MM.1S (cell line): ENCODE measurements at places on chromosomes 5 and 9.

DNA sequence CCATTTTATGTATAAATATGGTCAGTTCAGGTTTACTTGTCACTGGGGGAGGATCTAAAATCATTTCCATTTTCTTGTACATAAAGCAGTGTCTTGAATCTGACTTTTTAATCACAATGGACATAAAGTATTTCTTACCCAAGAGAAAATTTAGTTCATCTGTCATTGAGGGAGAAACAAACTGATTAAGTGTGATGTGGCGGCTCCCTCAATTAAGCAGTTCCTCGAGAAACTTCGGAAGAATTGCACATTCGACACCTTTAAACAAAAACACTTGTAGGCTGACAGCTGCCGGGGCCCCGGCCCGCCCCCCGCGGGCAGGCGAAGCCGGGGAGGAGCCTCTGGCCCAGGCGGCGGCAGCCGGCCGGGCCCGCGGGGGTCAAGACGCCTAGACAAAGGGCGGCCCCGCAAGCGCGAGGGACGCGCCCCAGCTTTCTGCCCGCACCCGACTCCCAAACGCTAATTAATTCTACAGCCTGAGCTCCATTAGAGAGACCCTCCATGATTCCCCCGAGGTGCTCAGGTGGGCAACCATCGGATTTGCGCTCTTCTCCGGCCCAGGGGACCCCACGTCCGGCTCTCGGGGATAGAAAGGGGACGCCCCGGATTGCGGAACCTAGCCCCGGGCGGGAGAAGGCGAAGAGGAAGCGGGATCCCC is 750 bp downstream of the TRIM36 start:
- peak; percentile 60 for DNase-seq

GRCh38 chr5:4643190-4643589 is 496.9 kb upstream of the ADAMTS16 start:
- no peak for DNase-seq

DNA sequence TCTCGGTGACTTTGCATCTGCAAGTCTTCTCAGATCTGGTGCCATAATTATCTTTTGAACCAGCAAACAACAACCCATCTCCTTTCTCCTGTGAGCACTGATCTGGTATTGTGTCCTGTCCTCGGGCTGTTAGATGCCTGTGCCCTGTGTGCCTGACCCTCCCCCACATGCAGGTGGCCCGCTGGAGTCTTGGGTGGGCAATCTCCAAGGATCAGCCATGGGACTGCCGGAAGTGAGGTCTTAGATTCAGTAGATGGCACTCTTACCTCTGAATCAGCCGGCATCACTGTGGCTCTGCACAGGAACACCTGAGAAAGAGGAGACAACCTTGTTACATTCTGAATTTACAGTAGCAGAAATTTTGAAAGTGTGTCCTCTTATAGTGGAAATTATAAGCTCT is 172.4 kb downstream of the IRX2 start:
- DNase-seq = no peak

DNA sequence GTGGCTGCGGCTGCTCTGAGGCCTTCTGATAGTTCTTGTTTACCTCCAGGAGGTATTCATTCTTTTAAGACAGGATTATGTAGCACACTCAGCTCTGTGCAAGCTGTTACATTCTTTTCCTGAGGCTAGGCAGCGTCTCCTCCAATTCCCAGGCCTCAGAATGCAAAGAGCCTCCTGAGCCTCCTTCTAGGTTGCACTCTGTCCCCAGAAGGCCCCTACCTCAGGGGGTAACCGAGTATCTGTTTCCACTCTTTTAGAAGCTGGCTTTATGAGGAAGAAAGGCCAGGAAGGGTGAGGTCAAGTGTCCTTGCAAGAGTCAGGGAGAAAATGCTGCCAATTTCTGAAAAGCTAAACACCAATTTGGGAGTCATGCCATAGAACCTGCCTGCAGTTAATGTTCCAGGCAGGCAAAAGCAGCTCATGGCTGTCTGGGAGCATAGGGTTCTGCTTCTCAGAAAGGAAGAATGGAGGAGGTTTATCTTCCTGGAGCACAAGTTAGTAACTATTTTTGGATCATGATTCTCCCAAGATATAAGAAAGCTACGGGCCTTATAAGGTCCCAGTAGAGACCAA is 178.9 kb downstream of the SEMA6A start:
- DNase-seq = no peak

DNA sequence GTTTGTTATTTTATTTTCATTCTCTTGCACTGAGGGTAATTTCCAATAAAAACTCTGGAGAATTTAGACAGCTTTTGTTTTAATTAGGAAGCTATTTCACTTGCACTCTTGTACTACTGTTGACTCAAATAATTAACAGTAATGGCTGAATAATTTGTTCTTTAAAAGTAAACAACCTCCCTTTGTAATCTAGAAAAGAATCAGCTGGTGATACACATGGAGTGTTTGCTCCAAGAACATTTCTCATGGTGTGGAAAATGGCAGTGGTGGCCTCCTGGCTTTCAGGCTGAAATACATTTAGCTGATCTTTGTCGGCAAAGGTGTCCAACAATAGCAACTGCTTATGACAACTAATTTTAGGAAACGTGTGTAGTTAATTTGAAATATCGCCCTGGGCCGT is 129.4 kb downstream of the C9orf152 start:
- no peak for DNase-seq

GRCh38 chr9:132588098-132588497 is 5.7 kb downstream of the BARHL1 start:
- DNase-seq = no peak

DNA sequence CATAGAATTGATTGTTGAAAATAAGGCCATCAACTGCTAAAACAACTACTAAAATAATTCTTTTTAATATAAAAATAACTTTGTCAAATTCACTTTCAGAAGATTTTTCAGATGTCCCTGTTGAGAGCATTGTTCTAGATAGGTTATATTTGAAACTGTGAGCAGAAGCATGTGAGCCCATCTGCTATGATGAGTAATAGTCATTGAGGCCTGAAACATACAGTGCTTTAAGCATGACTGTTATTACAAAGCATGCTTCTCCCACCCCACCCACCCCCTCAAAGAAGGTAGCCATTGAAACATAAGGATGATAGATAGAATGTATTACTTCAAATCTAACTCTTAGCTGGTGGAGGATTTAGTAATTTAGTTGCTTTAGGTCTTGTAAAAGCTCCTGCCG is 86.0 kb downstream of the UHRF2 start:
- no peak for DNase-seq

- DNase-seq = no peak
Observed at GRCh38 chr9:98794802-98795201, 1.6 kb downstream of the ANKS6 start.

DNA sequence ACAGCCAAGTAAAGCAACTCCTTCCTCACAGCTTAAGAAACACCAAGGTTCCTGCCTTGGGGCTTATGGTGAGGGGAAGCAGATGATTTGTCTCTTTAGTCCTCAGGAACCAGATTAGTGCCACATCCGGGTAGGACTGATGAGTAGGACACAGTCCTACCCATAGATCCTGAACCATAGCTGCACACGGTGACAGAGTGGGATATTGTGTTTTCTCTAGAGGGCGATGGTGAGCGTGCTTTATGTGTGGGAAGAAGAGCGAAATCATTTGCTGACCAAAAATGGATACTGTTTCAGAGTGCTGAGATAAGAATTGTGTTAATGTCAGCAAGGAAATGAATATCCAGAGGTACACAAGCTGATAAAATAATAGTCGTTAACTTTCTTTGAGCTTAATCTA is 209.0 kb upstream of the FBXL7 start:
- DNase-seq = no peak

GRCh38 chr5:321230-321725 is at the start of gene AHRR:
TSS of gene AHRR (plus strand) at chr5:321714. CDS start at chr5:343903, 22,189 bp downstream.
- peak; percentile 35 for DNase-seq

GRCh38 chr5:135266975-135267374 is 132.1 kb downstream of the MACROH2A1 start:
- DNase-seq = no peak

DNA sequence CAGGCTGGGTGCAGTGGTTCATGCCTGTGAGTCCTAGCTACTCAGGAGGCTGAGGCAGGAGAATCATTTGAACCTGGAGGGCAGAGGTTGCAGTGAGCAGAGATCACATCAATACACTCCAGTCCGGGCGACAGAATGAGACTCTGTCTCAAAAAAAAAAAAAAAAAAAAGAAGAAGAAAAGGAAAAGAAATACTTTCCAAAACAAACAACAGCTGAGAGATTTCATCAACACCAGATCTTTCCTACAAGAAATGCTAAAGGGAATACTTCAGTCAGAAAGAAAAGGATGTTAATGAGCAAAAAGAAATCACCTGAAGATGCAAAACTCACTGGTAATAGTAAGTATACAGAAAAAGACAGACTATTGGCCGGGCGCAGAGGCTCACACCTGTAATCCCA is 8.4 kb downstream of the CCIN start:
- DNase-seq = no peak

GRCh38 chr5:110832683-110833082 is 93.9 kb downstream of the SLC25A46 start:
- DNase-seq = no peak

- no peak for DNase-seq
Observed at GRCh38 chr9:115943431-115944165, 210.0 kb upstream of the PAPPA start.

DNA sequence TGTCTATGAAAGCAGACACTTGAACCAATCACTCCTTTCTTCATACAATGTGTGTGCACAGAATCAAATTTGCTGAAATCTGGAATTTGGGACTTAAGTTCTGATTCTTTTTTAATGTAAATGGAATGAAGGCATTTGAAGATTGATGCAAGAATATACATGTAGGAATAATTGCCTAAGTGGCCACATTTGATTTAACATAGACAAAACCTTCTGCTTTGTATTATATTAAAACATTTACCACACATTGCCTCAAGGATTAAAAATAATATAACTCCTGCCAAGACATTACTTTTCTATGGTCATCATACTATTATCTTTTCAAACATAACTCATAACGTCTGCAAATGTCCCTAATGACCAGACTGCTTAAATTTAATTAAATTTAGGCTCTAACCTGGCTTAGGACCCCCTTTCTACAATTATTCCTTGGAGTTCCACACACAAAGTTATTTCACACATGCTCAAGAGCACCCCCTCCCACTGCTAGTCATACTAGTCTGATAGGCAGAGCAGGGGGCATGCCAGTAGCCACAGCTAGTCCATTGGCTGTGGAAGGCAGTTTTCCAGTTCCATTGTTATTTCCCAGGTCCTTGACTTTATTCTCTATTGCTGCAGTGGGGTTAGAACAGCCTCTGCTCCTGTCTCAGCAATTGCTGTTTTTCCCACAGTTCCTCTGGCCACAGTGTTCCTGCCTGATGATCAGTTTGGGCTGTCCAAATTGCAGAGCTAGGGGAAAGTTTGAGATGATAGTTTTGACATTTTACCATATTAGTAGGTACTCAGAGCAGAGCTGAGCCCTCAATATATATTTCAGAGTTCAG is 360.6 kb upstream of the GRAMD2B start:
- DNase-seq = no peak

DNA sequence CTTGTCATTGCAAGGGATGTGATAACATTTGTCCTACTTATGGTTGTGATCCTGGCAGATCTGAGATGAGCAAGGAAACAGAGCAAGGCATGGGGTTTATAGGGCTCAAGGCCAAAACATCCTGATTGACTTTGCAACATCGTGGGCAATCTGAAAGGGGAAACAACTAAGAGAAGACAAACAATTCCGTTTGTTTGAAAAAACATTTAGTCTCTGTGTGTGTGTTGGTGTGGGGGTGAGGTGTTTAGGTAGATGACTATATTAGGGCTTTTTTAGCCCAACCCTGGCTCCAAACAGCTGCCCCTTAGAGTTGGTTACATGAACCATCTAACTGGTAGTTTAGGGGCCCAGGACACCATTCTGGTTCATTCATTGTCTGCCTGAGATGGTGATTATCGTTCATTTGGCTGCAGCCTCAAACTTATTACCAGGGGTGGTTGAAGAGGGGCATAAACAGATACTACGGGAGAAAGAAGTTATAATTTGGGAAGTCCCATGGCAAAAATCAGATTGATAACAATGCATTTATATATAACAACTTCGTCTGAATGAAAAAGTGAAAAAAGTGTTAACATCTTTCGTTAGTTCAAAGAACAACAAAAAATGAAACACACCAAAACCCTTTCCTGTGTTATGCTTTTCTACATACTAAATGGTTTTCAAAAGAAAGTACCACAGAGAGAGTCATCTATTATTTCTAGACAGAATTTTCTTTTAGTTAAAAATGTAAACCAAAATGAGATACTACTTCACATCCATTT is 5.7 kb downstream of the FYB1 start:
- DNase-seq = no peak

DNA sequence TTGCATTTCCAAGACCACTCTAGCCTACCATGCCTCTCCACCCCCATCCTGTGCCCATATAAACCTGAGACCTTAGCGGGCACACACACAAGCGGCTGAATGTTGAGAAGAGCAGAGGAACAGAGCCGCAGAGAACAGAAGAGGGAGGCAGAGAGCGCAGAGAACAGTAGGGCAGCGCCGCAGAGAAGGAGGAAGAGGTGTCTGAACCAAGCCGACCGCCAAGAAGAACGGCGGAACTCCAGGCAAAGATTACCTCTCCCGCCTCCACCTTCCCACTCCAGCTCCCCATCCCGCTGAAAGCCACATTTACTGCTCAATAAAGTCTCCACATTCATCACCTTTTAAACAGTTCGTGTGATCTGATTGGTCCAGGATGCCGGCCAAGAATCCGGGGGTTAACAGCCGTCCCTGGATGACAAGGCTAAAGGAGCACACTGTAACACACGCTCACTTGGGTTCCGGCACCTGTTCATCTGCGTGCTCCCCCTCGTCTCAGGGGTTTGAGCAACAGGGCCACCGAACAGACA is 33.2 kb downstream of the GRIN3A start:
- no peak for DNase-seq
